ENCODE measurements at places on chromosomes 7 and 10. TPM values are rescaled to one million over a fixed set of nuclear protein-coding genes. Genes with fewer than 3 reads are reported as not detected.
A peak's percentile ranks its signal among the peaks of the same experiment; 100 is the strongest.

DNA sequence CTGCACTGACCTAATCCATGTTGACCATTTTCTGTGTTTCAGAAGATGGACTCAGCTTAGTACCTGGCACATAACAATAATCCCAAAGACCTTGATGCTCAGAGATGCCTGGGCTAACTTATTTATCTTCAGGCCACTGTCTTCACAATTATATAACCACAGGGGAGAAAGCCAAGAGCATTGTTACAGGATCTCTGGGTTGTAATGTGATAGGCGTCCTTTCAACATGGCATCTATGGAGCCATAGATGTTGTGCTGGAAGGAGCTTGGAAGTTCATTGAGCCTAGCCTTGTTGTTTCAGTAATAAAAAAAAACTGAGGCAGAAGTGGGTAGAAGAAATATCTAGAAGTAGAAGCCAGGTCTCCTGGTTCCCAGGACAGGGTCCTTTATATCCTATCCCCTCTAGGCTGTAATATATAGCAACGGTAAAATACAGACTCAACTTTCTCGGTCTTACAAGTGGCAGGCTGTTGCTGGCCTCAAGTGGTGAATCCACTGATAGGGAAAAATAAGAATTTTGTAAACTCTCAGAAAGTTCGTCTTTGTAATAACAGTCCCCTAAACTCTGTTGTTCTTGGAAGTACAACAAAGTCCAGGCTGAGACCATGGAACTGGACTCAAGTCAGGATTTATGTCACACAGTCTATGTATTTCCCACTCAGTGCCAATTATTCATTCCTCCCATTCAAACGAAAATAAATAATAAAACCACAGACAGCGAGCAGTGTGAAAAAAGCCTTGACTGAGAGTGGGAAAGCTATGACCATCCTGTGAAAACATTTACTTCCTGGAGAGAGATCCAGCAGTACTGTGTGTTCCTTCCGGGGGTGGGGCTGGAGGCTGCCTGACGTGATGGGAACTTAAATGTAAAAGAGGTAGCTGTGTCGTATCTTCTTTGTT is 277.6 kb downstream of the REEP3 start:
- peak; percentile 75 for DNase-seq

DNA sequence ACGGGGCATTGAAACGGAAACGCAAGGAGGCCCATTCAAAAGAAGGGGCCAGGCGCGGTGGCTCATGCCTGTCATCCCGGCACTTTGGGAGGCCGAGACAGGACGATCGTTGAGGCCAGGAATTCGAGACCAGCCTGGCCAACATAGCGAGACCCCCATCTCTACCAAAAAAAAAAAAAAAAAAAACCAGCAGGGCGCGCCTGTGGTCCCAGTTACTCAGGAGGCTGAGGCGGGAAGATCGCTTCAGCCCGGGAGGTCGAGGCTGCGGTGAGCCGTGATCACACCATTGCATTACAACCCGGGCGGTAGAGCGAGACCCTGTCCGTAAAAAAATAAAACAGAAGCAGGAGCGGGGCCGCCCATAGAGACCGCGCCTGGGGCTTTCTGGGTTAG is 396 bp downstream of the PSMG3 start:
- DNase-seq, result no peak

- DNase-seq, result no peak
Observed at GRCh38 chr7:152354061-152354460, 81.7 kb downstream of the KMT2C start.

DNA sequence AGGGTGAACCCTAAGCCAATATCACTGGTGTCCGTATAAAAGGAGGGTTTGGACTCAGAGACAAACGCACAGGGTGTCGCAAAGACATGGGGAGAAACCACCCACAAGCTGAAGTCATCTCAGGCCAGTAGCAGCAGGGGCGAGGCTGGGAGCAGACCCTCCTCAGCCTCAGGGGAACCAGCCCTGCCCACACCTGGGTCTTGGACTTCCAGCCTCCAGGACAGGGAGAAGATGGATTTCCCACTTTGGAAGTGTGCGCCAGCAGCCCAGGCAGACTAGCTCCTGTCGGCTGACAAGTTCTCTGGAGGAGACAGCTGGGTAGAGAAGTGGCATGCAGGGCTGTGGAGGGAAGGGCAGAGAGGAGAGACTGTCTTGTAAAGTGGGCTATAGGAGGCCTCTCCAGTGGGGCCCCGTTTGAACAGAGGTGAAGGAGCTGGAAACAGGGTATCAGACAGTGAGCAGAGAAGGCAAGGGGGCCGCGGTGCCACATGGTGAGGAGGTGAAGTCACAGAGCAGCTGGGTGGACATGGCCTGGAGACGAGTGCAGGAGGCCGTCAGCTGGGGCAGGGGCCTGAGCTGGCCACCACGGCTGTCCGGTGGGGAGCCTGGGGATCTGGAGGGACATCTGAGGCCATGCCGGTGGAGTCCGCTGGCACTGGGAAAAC is 475.6 kb downstream of the PTPRN2 start:
- DNase-seq, result no peak

DNA sequence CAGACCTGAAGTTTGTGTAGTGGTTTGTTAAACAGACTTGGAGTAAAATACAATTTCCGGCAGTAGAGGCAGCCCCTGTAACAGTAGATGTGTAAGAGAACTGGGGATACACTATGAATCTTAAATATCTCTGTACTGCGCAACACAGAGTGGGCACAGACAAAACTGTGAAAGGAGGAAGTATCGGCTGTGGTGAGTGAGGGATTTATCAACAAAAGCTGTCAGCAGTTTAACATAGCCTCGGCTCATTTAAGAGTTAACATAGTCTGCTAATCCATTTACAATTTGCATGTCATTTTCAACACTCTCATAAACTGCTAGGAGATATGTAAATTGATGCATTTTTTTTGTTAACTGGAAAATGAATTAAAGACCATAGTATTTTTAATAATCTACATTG is 225.2 kb downstream of the ZWINT start:
- no peak for DNase-seq

DNA sequence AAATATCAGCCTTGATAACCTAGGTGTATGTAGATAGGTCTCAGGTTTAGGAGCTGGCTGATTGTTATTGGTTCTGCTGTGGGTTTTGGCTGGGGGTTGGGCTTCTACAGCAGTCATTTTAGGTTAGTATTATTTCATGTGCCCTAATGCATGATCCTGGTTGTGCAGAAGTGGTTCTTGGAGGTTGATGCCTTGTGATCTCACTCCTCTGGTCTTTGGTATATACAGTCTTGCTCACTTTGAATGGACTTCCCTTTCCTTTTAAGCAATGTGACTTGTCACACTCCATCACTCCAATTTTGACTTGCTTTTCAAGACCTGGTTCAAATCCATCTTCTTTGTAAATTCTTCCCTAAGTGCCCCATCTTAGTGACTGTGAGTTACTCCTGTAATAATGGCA is 188.9 kb downstream of the LRMDA start:
- no peak for DNase-seq

DNA sequence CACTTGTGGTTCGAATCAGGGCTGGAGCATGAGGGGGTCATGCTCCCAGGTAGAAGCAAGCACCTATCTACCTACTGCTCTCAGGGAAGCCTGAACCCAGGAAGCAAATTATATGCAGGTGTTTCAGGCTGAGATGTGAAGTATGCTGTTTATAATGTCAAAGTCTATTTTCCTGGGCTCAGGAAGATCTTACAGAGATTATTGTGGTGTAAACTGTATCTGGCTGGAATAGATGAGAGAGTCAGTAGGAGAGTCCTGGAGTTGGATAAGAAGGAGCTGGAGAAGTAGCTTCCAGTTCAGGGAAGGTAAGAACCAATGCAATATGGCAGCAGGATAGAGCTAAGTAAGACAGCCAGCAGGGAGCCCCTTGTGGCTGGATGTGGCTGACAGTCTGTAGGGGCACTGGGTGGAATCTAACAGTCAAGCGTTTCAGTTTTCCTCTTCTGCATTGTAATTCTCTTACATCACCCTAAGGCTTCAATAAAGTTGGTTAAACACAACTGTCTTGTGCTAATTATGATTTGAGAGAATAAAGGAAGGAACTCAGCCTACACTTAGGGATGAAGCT is 105.9 kb upstream of the EEPD1 start:
- no peak for DNase-seq

DNA sequence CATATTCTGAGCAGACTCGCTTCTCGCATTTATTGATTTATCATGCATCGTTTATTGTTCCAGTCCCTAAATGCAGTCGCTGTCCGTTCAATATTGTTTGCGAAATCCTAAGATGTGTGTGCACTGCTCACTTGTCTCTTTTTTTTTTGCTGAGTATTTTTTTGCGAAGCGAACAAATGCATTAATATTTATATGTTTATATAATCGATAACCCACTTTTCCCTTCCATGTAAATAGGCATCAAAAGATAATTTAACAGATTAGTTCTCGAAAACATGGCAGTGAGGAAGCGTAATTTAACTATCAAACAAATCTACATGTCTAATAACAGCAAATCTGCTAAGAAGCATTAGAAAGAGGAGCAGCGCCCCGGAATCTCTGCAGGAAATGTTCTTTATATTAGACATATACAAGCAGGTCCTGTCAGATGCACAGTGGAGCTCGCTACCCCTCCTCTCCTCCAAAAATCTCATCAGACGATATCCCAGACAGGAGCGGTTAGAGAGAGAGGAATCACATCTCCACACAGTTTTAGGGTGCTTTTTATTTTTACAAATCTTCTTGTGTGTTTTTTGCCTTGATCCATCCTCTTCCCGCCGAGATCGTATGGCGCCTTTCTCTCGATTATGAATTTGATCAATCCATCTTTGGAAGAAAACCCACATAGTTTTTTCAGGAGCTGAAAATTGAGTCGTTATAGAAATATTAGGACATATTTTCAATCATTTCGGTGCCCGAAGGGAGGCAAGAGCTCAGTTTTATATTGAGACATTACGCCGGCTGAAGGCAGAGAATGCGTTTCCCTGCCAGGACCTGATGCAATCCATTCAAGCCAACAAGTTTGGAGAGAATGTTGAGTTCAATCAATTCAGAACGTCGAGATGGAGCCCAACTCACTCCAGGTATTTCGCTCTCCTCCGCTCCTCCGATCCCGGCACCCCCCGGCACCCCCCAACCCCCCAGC is at the start of gene ARID5B:
TSS of gene ARID5B (plus strand) at position 871 of the 964 bp plus-strand sequence. CDS start at position 882, 11 bp downstream.
- DNase-seq, result peak; percentile 75

- DNase-seq, result no peak
Observed at GRCh38 chr7:82419200-82419599, 24.4 kb downstream of the CACNA2D1 start.

The SSC4D gene
- 0.40 TPM for total RNA-seq

The FOXI2 gene
- total RNA-seq, result 0.23 TPM
